ENCODE measurements at places on chromosomes 3 and 15. TPM values are rescaled to one million over a fixed set of nuclear protein-coding genes. Genes with fewer than 3 reads are reported as not detected.

- DNase-seq = no peak
These were observed 243.9 kb upstream of the UMPS start for GRCh38 chr3:124486324-124486723.

- DNase-seq = no peak
These were observed 12.1 kb downstream of the PRR23E start for GRCh38 chr3:127204841-127205582.

GRCh38 chr3:156665291-156665690 lies 9.1 kb upstream of the TIPARP start:
- DNase-seq = no peak

- DNase-seq = no peak
These were observed 127.2 kb downstream of the EBLN2 start for GRCh38 chr3:73188707-73189106.

GRCh38 chr15:58473724-58474123 lies 41.9 kb downstream of the LIPC start:
- no peak for DNase-seq

- no peak for DNase-seq
These were observed 159.4 kb upstream of the GBE1 start for GRCh38 chr3:81920816-81921215.

- DNase-seq = peak; percentile 20
These were observed 658 bp downstream of the EOGT start for GRCh38 chr3:69012800-69013252.

DNA sequence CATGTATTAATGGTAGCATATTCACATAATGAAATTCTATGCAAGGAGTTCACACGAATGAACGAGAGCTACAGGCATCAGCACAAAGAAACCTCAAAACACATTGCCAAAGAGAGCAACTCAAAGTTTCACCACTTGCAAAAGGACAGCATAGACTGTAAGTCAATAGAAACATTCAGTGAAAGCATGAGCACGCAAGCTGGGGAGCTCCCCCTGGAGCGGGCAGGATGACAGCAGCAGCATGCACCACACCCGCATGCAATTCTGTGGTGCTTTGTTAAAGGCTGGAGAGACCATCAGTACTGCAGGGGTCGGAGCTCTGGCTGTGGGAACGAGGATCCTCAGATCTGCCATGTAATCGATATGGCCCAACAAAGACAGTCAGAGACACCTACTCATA lies 18.7 kb downstream of the OCA2 start:
- DNase-seq = no peak

- no peak for DNase-seq
These were observed 92.0 kb upstream of the TRIM42 start for GRCh38 chr3:140585828-140586227.

The ASB14 gene
- not detected for total RNA-seq

The COL6A5 gene
- total RNA-seq = not detected

The SSUH2 gene
- 0.66 TPM for total RNA-seq

The THPO gene
- total RNA-seq = not detected

- DNase-seq = no peak
These were observed 28.4 kb upstream of the MEF2A start for GRCh38 chr15:99537344-99537743.

DNA sequence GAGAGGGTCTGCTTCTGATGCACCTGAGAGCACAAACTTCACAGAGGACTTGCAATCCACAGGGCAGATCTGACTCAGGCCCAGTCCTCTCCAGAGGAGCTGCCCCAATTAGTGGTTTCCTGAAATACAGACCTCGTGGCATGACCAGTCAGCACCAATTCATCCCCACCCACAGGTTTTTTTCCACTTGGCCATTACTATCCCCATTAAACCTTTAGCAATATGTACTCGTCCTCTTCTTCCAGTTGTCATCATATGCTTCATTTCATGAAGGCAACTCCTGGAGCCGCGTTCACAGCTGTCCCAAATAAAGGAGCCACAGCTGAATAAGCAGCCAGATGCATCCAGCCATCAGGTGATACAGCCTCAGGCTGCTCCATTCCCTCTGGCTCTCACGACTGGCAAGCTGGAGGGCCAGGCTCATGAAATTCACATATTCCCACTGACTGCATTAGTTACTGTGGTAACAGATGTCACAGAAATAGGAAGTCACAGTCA lies 163.1 kb downstream of the FMN1 start:
- no peak for DNase-seq

GRCh38 chr3:50154840-50155490 lies at the start of gene SEMA3F:
TSS of gene SEMA3F (plus strand) at chr3:50155324. CDS start at chr3:50159623, 4,299 bp downstream.
- DNase-seq = peak; percentile 69

- DNase-seq = no peak
These were observed 250.5 kb downstream of the ADAMTSL3 start for GRCh38 chr15:83904107-83905040.

The GOLGA8G gene
- not detected for total RNA-seq

The NOX5 gene
- not detected for total RNA-seq

GRCh38 chr15:36908991-36909390 lies 191.4 kb downstream of the MEIS2 start:
- no peak for DNase-seq

- peak; percentile 61 for DNase-seq
These were observed 654 bp downstream of the RUBCN start for GRCh38 chr3:197736010-197736490.

- DNase-seq = no peak
These were observed 18.7 kb downstream of the ZNF148 start for GRCh38 chr3:125356140-125357026.

DNA sequence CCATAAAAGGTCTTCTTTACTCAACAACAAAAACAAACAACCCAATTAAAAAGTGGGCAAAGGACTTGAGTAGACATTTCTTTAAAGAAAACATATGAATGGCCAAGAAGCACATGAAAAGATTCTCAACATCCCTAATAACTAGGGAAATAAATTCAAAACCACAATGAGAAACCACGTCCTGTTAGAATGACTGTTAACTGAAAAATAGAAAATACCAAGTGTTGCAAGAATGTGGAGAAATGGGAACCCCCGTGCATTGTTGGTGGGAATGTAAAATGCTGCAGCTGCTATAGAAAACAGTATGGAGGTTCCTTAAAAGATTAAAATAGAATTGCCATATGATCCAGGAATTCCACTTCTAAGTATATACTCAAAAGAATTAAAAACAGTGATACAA lies 34.8 kb downstream of the NMNAT3 start:
- no peak for DNase-seq

- no peak for DNase-seq
These were observed 150.9 kb upstream of the MCTP2 start for GRCh38 chr15:94080416-94080815.

GRCh38 chr3:147404800-147405230 lies 1.5 kb downstream of the ZIC4 start:
- DNase-seq = no peak

The DUOX2 gene
- total RNA-seq = 0.06 TPM

DNA sequence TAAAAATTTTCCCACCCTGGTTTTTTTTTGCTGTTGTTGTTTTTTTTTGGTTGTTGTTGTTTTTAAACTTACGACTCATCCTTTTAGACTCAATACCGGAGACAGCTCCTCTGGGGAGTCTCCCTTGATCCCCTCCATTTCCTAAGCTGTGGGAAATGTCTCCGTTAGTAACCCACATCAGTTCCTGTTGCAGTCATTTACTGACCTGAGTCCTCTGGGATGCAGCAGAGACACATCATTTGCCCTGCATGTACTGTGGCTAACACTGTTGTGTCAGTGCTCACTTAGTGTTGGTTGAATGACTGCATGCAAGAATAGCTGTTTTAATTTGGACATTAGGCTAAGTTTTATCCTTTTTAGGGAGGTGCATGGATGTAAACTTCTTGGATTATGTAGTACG lies 83.8 kb downstream of the MBNL1 start:
- DNase-seq = no peak

- no peak for DNase-seq
These were observed 7.5 kb downstream of the GYG1 start for GRCh38 chr3:148998715-148999423.

GRCh38 chr3:46734773-46735172 lies 17.1 kb upstream of the PRSS50 start:
- DNase-seq = no peak

The COPG1 gene
- 182 TPM for total RNA-seq

- DNase-seq = no peak
These were observed 5.5 kb downstream of the RHCG start for GRCh38 chr15:89490814-89491315.

- peak; percentile 43 for DNase-seq
These were observed 11.2 kb downstream of the TNFSF10 start for GRCh38 chr3:172511783-172512762.

DNA sequence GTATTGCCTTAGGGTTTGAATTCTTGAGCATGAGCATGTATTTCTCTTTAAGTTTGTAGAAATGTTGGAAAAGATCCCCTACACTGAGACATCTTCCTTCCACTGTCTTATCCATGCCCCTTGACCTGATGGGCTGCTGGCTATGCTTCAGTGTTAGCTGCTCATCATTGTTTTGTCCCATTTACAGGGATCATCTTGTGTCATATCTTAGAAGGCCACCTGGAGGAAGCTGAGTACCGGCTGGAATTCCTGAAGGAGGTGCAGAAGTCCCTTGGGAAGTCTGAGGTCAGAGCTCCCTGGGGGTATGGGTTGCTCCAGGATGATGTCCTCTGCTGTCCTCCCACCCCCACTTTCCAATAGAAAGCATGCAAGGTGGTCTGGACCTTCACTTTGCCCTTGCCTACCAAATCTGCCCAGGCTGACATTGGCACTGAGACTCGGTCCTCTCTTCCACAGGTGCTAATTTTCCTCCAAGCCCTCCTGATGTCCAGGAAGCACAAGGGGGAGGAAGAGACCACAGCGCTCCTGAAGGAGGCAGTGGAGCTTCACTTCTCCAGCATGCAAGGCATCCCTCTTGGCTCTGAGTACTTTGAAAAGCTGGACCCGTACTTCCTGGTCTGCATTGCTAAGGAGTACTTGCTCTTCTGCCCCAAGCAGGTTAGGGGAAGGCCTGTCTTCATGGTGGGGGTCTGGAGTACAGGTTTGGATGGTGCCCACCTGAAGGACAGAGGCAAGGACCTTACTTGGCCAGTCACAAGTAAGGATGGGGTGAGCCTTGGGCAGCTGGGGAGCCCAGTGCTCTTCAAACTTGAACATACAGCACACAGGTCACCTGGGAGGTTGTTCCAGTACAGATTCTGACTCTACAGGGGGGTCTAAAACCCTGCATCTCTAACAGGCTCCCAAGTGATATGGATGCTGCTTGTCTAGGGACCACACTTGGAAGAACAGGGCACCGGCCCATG lies 17.7 kb downstream of the TTC21A start:
- DNase-seq = no peak

DNA sequence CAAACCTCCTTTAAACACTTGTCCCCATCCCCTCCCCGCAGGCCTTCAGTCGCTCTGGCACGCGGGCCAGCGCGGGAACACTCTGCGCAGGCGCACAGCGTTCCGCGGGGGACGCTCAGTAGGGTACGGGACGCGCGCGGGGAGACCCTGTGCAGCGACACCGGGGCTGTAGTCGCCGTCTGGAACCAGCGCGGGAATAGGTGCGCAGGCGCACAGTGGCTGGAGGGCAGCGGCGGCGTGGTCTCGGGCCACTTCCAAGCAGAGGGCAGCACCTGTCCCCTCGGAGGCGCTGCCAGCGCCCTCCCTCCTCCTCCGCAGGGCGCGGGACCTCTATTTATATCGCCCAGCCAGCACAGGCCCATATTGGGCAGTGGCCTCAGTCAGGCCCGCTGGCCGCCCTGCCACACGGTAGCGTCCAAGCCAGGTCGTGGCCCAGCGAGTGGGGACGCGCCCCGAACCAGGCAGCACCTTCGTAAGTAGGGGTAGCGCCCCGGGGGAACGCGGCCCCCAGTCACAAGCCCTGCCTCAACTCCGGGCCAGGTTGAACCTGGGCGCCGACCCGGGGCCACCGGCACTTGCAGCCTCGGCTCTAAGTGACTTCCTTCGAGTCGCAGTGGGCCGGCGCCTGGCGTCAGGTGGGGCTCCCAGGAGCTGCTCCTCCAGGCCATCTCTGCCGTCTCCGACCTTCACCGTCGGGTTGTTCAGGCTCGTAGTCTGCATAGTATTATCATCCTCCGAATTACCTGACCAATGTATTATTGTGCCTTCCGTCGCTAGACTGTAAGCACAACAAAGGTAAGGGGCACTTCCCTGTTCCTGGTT lies at the start of gene KBTBD12:
Gene KBTBD12 (plus strand): TSS at position 118 of the 822 bp plus-strand sequence. CDS start 7,830 bp downstream, outside the sequence.
- no peak for DNase-seq

The PTH1R gene
- total RNA-seq = not detected

GRCh38 chr15:40843885-40844695 lies at the start of gene SPINT1:
TSS of gene SPINT1 (plus strand) at chr15:40844048. CDS start at chr15:40844555, 507 bp downstream.
- DNase-seq = no peak

- no peak for DNase-seq
These were observed 68.0 kb downstream of the SH3GL3 start for GRCh38 chr15:83515164-83515563.

The TMEM108 gene
- not detected for total RNA-seq

GRCh38 chr3:71681224-71681668 lies 44.0 kb downstream of the EIF4E3 start:
- DNase-seq = no peak

DNA sequence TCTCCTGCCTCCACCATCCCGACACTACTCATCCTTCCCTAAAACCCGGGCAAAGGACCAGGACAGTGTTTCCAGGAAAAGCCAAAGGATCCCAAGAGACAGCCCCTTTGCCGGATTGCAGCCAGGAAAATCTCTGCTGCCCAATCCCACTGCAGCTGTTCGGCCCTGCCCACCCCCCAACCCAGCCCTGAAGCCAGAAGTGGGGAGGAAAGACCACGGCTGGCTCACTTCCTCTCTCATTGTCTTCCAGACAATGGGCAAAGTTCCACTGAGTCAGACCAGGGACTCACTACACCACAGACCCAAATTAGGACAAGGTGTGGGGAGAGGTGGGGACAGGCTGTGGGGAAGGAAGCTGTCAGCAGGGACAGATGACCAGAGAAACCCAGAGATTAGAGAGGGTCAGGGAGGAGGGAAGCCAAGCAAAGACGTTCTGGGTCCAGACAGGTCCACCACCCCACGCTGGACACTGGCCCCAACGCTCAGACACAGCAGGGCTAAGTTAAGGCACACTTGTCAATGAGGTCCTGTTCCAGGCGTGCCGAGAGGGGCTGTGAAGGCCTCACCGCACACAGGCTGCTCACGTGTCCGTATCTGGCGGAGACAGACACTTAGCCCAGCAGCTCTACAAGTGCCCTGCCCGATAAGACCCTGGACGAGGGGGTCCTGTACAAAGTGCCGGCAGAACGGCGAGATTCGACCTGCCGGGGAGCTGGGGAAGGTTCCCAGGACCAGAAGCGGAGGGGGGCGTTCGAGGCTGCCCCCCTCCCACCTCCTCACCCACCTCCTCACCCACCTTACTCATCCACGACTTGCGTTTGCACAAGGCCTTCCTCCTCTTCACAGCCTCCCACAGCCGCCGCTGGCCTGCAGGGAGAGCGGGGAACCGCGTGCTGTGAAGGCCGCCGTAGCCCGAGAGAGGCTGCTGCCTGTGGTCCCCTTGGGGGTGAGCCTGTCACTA lies 21.9 kb downstream of the TNK2 start:
- DNase-seq = no peak

DNA sequence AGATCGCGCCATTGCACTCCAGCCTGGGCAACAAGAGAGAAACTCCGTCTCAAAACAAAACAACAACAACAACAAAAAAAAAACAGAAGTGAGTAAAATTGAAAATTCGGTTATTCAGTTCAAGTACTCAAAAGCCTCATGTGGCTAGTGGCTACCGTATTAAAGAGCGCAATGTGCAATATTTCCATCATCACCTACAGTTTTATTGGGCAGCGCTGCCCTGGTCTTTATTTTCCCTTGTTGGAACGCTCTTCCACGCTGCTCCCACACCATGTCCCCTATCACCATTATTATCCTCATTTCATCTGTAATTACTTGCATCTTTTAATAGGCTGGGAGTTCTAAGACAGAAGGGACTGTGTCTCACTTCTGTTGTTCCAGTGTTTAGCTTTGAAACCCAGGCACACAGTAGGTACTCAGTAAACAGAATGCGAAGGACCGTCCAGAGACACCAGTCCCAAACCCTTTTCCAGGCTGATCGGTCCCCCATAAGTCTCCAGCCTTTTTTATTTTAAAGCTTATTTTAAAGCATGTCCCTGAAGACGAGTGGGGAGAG lies 423 bp upstream of the HACD3 start:
- DNase-seq = no peak
